ENCODE measurements at places on chromosomes 6 and 20.

DNA sequence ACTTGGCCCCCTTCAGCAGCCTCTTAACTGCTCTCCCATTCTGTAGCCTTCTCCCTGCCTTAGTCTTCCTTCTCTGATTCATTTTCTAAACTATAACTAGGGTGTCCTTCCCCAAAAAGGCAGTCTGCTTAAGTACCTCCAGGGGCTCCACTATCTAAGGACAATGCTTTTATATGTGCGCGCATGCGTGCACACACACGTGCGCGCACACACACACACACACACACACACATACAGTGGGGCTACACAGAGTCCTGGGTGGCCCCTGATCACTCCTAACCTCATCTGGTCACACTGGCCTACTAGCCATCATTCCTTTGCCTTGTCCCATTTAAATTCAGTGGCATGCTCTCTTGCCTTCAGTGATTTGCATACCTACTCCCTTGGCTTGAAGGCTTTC, 654.3 kb upstream of the CHD6 start:
- no peak for DNase-seq

- DNase-seq: peak; percentile 55
Measured at GRCh38 chr20:58086763-58087561, 141.5 kb downstream of the ANKRD60 start.

- DNase-seq: peak; percentile 31
Measured at GRCh38 chr6:15674690-15675386, 12.0 kb upstream of the DTNBP1 start.

DNA sequence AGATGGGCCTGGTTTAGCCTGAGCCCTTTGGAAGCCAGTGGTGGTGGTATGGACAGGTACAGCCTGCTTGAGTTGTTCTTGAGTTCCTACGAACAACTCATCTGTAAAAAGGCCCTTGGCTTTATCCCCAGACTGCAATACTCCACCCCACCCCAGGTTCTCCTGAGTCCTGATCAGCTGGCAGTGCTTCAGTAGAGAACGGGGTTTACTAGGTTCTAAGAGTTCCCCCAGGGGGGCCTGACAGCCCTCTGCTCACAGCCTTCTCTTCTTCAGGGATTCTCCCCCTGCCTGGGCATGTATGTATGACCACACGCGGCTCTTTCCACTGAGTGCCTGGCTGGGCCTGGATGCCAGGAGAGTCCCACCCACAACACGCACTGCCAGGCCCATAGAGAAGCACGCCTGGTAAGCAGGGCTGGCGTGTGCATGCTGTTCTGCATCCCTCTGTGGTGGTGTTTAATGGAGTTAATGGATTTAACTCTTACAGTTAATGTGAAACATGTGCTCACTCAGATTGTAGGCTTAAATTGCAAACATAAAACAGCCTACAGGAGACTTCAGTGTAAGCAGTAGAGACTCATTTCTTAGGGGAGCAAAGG, 44.3 kb upstream of the SLC4A11 start:
- no peak for DNase-seq

- DNase-seq: no peak
Measured at GRCh38 chr20:19969106-19969505, 48.1 kb upstream of the NAA20 start.

DNA sequence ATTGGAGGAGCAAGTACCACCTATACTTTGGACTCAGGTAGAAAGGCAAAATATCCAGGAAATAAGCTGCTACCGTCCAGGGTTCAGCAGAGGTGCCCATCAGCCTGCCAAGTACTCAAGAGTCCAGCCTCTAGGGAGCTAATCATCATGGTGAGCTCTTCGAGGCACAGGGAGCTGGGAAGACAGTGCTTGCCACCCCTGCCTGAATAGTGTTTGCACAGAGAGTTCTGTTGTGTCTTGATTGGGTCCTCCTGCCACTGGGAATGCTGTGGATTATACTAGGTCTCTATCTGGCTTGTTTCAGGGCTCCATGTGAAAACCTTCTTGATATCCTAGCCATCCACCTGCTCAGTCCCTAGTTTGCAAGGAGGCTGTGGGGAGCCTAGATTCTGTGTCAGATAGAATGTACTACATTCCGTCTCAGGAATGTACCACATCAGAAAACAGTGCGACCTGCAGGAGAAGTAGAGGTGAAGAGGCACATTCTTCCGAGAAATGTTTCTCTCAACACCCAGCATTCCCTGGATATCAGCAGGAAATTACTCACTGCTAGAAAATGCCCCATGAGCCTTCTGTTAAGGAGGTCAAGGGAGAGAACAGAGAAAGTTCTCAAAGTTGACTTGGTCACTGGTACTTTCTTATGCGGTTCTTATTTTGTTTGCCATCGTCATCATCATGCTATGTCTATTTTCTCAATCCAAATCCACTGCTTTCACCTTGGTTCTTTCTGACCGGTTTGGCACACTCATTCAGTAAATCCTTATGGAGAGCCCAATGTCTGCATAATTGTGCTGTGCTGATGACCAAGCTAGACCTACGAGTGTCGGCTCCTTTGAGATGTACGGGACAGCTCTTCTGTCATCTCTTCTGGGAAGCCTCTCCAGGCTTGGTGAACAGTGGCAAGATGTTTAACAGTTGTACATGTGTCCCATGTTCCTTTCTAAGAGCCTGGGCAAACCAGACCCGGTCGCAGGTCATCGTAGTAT, 30.7 kb downstream of the PTPN1 start:
- DNase-seq: no peak

Measured in nephron progenitor cell (in vitro differentiated cells).